ENCODE measurements at places on chromosomes 5 and 9.

GRCh38 chr9:6407778-6408177, 5.2 kb upstream of the UHRF2 start:
- DNase-seq: no peak

GRCh38 chr5:64861281-64861680, 92.6 kb downstream of the CWC27 start:
- DNase-seq: no peak

DNA sequence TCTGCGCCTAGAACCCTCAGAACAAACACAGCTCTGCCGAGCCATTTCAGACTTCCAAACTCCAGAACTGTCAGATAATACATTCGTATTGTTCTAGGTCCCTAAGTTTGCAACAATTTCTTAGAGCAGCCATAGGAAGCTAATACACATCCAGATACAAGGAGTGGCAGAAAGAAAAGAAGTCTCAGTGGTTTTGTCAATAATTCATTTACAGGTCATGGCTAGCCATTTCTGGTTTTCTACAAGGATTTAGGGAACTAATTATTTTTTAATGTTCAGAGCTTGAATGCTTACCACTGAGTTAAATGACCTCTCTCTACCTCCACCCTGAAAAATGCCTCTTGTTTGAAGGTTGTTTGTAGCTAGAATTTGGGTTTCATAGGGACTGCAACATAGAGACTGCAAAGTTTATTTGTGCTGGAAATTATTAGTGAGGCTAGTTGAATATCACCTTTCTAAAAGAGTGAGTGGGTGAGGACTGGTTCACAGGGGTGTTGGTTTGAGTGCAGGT, 15.5 kb upstream of the ERMP1 start:
- no peak for DNase-seq

- DNase-seq: peak; percentile 5
Observed at GRCh38 chr9:8486095-8486494, 686.5 kb upstream of the DMAC1 start.

- DNase-seq: no peak
Observed at GRCh38 chr5:98204798-98205197, 568.7 kb upstream of the RGMB start.

GRCh38 chr9:19587678-19588077, 178.9 kb downstream of the ACER2 start:
- DNase-seq: no peak
